ENCODE measurements at places on chromosomes 1 and 21. TPM values are rescaled to one million over a fixed set of nuclear protein-coding genes. Genes with fewer than 3 reads are reported as not detected.

The LGR6 gene
- 0.52 TPM for total RNA-seq

The OR2L3 gene
- total RNA-seq = not detected

The CFHR5 gene
- not detected for total RNA-seq

The FLG gene
- not detected for total RNA-seq

The NTMT2 gene
- total RNA-seq = not detected

The PRR9 gene
- total RNA-seq = not detected

The ZNF683 gene
- total RNA-seq = not detected

The POU3F1 gene
- not detected for total RNA-seq

The PLEKHN1 gene
- not detected for total RNA-seq

The CYP4B1 gene
- total RNA-seq = 30.0 TPM

The LCE1C gene
- total RNA-seq = not detected

The FOXO6 gene
- 1.0 TPM for total RNA-seq

The ELAVL4 gene
- total RNA-seq = not detected

The G0S2 gene
- 59.9 TPM for total RNA-seq

The RAB13 gene
- 29.6 TPM for total RNA-seq

The GUCA2A gene
- total RNA-seq = not detected

DNA sequence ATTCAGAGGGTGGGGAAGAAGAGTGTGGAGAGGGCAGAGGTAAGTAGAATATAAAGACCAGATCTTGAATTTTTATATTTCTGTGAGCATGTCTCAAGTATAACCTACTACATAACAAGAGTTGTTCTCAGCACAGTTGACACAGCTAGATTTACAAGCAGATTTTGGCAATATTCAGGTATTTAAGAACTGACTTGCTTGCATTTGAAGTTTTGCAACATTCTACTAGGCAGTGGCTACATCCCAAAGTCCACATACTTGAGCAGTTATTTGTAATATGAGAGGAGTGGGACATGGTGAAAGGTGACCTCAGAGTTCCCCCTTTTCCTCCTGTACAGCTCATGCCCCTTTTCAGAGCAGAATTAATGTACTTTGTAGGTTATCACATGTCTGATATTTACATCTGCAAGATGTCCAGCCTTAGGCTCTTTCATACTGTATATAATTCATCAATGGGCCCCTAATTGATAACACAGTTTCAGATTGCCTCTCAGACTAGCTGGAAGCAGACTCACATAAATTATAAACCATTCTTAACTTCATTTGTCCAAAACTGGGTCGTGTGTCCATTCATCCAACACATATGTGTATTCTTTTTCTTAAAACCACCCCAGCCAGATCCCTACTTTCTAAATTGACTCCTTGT is 136.7 kb upstream of the RAVER2 start:
- DNase-seq = no peak

- peak; percentile 42 for DNase-seq
These were observed 33.5 kb upstream of the C1orf53 start for GRCh38 chr1:197868751-197869489.

DNA sequence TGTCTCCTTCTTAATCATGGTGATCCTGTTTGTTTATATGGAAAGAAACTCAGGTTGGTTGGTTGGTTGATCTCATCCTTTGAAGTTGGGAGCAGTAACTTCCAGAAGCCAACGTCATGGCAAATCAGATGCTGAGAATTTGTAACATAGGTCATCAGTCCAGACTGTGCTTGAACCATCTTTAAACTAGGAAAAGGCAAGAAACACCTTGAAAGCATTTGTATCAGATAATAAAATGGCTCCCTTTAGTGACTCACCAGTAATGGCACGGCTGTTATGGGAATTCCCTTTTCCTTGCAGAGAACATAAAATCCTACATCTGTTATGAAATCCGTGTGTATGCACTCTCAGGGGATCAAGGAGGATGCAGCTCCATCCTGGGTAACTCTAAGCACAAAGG is 58.1 kb downstream of the SERBP1 start:
- no peak for DNase-seq

- DNase-seq = no peak
These were observed 7.1 kb upstream of the KIF14 start for GRCh38 chr1:200627575-200628222.

GRCh38 chr1:219669556-219669955 is 56.7 kb upstream of the ZC3H11B start:
- DNase-seq = no peak

GRCh38 chr1:110734133-110734680 is 59.5 kb upstream of the KCNA3 start:
- DNase-seq = no peak

DNA sequence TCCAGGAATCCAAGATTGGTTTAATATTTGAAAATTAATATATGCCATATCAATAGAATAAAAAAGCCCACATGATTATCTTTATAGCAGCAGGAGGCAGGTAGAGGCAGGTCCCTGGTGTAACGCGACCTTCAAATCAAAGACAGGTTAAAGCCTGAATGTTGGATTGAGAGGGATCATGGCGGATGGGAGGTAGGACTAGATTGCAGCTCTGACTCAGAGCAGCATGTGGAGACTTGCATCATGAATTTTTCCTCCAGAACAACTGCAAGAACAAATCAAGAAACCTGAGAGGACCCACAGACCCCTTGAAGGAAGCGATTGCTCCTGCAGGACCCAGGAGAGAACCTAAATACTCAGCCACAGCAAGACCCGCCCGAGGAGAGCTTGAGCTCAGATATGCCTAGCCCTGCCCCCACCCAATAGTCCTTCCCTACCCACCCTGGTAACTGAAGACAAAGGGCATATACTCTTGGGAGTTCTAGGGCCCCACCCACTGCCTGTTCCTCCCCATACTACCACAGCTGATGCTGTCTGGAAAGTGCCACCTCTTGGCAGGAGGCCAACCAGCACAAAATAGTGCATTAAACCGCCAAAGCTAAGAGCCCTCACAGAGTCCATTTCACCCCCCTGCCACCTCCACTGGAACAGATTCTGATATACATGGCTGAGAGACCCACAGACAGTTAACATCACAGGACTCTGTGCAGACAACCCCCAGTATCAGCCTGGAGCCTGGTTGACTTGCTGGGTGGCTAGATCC is 19.5 kb downstream of the S100B start:
- DNase-seq = no peak

GRCh38 chr21:42042651-42043050 is 28.5 kb upstream of the UMODL1 start:
- DNase-seq = no peak

DNA sequence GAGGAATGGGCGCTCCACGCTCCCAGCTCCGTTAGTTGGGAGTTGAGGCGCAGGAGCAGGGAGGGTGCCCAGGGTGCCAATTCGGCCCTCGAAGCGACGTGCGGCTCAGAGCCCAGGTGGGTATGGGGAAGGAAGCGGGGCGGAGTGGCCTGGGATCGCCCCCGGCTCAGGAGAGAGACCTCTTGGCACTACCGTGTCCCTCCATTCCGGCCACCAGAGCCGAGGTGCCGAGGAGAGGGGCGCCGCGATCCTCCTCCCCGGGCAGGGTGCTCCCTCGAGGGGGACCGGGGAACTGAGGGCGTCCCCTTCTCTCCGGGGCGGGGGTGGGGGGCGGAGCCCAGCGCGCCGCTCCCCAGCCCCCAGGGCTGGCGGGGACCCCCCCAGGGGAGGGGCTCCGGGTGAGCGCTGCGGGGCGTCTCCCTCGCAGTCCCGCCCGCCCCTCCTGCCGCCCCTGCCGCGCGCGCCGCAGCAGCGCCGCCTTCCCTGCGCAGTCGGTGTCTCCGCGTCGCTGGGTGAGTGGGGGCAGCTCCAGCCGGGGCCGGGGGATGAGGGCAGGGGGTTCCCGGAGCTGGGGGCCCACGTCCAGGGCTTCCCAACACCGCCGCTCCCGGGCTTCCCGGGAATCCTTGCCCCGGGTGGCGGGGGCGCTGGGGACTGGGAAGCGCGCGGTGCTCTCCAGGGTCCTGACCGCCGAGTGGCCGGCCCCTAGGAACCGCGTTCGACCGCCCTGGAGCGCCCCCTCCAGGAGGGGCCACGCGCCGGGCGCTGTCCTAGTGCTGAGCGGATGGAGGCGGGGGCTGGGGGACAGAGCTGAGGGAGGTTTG is at the start of gene HPCA:
HPCA (plus strand) TSS at position 488 of the 824 bp plus-strand sequence. CDS start 2,408 bp downstream, outside the sequence.
- DNase-seq = peak; percentile 68

- no peak for DNase-seq
These were observed 239.2 kb downstream of the SMYD3 start for GRCh38 chr1:246267896-246268295.

- no peak for DNase-seq
These were observed 59.6 kb downstream of the EXTL2 start for GRCh38 chr1:100834777-100835660.

- no peak for DNase-seq
These were observed 417.0 kb downstream of the PTBP2 start for GRCh38 chr1:97138515-97139032.

DNA sequence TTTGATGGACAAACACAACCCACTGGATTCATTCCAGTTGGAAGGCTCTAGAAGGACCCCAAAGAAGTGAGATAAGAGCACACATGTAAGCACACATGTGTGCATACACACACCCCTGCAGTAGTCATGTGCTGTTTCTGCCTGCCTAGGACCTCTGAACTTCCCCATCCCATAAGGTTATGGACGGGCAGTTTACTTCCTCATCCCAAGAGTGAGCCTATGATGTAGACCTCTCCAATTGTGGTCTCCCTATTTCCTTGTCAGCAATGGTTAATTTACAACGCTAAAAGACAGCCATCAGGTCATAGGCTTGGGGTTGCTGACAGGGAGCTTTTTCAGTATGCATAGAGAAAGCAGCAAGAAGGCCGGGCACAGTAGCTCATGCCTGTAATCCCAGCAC is 15.4 kb upstream of the ADAR start:
- no peak for DNase-seq

DNA sequence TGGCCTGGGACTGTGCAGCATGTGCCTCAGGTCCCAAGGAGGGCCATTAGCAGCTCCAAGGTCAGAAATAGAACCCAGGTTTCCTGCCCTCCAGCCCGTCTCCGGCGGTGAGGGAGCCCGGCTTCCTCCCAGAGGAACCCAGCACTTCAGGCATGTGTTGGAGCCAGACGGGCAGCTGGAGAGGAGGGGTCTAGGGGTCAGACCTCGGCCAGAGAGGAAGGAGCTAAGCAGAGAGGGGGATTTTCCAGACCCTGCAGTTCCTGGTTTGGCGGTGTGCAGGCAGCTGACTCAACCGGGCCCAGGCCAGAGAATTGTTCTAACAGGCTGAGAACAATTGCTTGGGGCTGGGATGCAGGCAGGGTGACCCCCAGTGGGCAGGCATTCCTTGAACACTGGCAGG is 37.1 kb downstream of the HSPG2 start:
- no peak for DNase-seq

GRCh38 chr21:39150316-39150715 is 32.9 kb downstream of the PSMG1 start:
- DNase-seq = no peak

GRCh38 chr21:16624479-16625118 is 888.2 kb upstream of the CXADR start:
- no peak for DNase-seq

GRCh38 chr1:61921435-61921834 is 179.2 kb downstream of the PATJ start:
- DNase-seq = no peak

DNA sequence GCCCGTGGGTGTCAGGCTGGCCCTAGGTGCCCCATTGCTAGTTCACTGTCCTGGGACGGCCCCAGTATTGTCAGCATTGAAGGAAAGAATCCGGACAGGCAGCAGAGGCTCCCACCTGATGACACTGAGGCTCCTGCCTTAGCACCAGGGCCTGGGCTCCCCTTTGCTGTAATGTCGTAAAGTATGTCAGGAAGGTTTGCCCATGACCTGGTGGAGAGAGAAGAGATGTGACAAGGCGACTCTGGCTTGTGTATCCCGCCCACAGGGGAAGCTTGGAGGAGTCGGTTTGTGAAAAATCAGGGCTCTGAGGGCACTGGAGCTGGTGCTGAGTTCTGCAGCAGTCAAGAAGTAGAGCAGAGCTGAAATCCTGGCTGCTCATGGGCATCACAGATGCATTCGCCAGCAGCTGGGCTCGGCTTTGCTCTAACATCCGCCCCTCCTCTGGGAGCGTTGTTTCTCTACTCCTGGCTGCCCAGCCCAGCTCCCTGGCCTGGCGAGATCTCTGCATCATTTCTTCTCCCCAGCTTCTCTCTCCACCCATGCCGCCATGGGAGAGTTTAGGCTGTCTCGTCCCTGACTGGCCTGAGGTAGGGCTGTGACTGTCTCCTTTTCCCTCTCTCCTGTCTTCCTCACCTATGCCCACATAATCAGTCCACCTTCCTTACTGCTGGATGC is 74.1 kb downstream of the ADARB1 start:
- no peak for DNase-seq

DNA sequence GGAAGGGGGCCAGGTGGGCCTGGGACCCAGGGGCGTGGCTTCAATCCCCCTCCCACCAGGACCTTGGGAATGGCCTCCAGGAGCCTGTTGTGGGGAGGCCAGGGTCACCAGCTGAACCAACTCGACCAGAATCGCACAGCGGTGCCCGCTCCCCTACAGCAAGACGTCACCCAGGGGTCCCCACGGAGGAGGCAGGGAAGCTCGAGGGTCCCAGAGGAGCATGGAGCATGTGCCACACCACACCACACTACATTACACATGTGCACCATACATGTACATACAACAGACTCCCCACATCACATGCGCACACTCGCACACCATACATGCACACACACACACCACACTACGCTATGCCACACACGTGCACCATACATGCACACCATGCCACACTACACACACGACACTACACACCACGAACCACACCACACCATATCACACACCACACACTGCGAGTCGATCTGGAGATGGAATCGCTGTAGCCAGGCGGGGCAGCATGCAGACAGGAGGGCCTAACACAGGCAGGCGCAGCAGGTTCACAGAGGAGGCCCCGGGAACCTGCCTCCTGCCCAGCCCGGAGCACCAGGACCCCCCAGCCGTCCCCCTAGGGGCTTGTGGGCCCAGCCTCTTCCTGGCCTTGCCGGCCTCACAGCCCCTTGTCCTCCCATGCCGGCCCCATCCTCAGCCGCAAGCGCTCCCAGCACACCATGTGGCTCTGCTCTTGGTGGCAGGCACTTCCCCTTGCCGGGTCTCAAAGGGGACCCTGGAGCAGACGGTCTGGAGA is 596 bp downstream of the ITGB2 start:
- DNase-seq = no peak

- DNase-seq = no peak
These were observed 5.8 kb downstream of the ABCB10 start for GRCh38 chr1:229552732-229553131.

- no peak for DNase-seq
These were observed 537.9 kb upstream of the NR5A2 start for GRCh38 chr1:199489594-199489993.

DNA sequence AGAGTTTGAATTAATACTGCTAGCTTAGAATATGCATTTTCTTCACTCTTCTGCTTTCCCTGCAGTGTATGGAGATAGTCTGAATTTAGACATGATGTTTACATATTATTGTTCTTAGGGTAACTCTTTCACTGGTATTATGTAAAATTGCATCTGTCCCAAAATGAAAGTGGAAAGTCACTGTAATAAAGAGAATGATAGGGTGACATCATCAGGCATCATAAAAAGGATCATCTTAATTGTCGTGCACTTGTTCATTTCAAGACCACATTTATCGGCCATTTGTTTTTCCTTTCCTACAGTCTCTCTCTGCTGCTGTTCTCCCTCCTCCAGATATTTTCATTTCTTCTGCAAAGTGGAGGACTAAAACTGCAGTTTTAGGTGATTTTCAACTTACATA is 61.9 kb upstream of the ZNF281 start:
- DNase-seq = no peak

GRCh38 chr21:37396855-37397254 is 30.3 kb downstream of the DYRK1A start:
- no peak for DNase-seq

Measured in body of pancreas (tissue), 4 donors.